ENCODE measurements at places on chromosomes 4 and X. TPM values are rescaled to one million over a fixed set of nuclear protein-coding genes. Genes with fewer than 3 reads are reported as not detected.

Gene OFD1
- polyA plus RNA-seq: 46.3 TPM

Gene SMR3B
- polyA plus RNA-seq: not detected

Gene YIPF7
- polyA plus RNA-seq: not detected

Gene SPP1
- not detected for polyA plus RNA-seq

Gene GNRHR
- polyA plus RNA-seq: not detected

Gene CYLC1
- not detected for polyA plus RNA-seq

Gene CT45A5
- not detected for polyA plus RNA-seq

Gene ELF4
- polyA plus RNA-seq: 19.5 TPM

Gene SNCA
- 0.41 TPM for polyA plus RNA-seq

Gene POU3F4
- polyA plus RNA-seq: not detected

Gene CT45A8
- not detected for polyA plus RNA-seq

Gene IL13RA2
- polyA plus RNA-seq: not detected

Gene RHOXF2B
- not detected for polyA plus RNA-seq

Gene PIM2
- 212 TPM for polyA plus RNA-seq

Gene CXCL8
- not detected for polyA plus RNA-seq

Gene SPACA5
- not detected for polyA plus RNA-seq

Gene NALF2
- polyA plus RNA-seq: not detected

Gene SRPK3
- polyA plus RNA-seq: not detected

Gene CFAP299
- not detected for polyA plus RNA-seq

Gene RBM41
- 18.6 TPM for polyA plus RNA-seq

Gene SLC9B2
- 19.1 TPM for polyA plus RNA-seq

Gene TNMD
- not detected for polyA plus RNA-seq

Gene RTL5
- 0.55 TPM for polyA plus RNA-seq

Gene GSPT2
- 5.9 TPM for polyA plus RNA-seq

Gene F8
- 15.2 TPM for polyA plus RNA-seq

Gene CSAG2
- polyA plus RNA-seq: not detected

Gene L1CAM
- 0.38 TPM for polyA plus RNA-seq

Gene FGD1
- 0.67 TPM for polyA plus RNA-seq

Gene ZCCHC12
- polyA plus RNA-seq: 0.12 TPM

Gene FGFBP1
- polyA plus RNA-seq: not detected
